NT2/D1 (cell line): ENCODE measurements at places on chromosomes 11 and 22.

- no peak for DNase-seq
Observed at GRCh38 chr11:79939111-79939510, 498.3 kb upstream of the TENM4 start.

DNA sequence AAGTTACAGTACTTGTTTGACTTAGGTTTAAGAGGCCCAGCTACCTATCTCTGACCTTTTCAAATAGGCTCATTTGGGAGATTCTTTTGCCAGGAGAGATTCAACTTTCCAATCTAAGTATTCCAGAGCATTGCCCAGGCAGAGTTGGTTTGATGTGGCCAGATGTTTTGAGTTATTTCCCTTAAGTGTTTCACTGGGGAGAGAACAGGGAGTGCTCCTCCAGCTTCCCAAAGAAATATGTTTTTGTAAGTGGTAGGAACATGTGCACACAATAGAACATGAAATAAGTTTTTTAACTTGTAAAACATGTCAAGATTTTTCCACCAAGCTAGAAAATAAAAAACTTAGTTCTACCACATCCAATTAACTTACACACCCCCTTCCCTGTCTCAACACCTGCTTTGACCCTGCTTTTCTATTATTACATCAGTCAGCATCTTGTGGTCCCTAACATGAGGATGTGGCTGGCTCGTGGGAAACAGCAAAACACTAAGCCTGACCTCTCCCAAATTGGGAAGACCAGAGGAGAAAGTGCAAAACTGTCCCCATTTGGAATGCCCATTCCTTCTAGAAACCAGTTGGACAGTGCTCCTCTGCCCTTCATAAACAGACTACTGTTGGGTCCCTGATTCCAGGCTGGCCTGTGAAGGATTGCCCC, 70.4 kb upstream of the RASSF10 start:
- DNase-seq: no peak

- DNase-seq: peak; percentile 71
Observed at GRCh38 chr22:35257321-35258190, at the start of gene HMGXB4. TSS of gene HMGXB4 (plus strand) at chr22:35257493. CDS start at chr22:35262391, 4,898 bp downstream.

DNA sequence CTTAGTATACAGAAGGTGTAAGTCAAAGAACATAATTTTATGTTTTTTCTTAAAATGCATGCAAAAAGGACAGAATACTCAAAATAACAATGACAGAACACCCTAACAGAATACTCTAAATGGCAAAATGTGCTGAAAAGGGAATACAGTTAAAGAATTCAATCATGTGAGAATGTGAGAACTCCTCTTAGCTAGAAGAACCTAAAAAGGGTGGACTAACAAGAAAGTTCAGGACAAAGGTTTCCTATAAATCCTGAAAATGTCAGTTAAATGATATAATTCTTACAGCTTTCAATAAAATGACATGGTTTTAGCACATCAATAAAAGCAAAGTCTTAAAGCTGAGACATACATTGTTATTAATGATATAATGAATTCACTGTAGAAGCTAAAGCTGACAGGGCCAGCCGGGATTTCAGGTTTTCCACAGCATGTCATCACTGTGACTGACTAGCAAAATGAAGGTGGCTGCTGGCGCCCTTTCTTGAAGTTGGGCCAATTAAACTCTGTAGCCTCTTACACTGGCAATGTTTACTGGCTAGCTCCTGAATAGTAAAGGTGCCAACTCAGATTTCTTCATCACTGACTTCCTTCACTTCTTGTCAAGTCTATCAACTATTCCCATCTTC, 244.4 kb downstream of the TTC28 start:
- no peak for DNase-seq

DNA sequence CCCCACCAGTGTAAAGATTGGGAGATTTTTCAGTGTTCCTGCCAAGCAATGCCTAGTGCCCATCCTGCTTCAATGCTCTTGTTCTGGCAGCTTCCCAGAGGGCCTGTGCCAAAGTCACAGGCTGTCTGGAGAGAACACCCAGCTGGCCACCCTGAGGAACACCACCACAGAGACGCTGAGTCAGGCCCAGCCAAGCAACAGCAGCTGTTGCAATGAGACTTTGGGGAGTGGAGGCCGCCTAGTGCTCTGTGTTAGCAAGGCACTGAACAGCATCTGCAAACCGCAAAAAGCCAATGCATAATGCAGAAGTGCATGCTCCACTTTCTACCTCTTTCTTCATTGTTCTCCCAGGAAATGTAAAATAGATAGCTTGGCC, 168.1 kb downstream of the NXPE2 start:
- no peak for DNase-seq

GRCh38 chr11:69416143-69416515, 65.3 kb upstream of the LINC01488 start:
- DNase-seq: no peak

- peak; percentile 66 for DNase-seq
Observed at GRCh38 chr22:22959147-22959827, 71.7 kb downstream of the IGLL5 start.

- DNase-seq: no peak
Observed at GRCh38 chr22:49267996-49268395, 559.7 kb downstream of the BRD1 start.

GRCh38 chr11:17540807-17541206, 3.4 kb downstream of the USH1C start:
- DNase-seq: no peak

DNA sequence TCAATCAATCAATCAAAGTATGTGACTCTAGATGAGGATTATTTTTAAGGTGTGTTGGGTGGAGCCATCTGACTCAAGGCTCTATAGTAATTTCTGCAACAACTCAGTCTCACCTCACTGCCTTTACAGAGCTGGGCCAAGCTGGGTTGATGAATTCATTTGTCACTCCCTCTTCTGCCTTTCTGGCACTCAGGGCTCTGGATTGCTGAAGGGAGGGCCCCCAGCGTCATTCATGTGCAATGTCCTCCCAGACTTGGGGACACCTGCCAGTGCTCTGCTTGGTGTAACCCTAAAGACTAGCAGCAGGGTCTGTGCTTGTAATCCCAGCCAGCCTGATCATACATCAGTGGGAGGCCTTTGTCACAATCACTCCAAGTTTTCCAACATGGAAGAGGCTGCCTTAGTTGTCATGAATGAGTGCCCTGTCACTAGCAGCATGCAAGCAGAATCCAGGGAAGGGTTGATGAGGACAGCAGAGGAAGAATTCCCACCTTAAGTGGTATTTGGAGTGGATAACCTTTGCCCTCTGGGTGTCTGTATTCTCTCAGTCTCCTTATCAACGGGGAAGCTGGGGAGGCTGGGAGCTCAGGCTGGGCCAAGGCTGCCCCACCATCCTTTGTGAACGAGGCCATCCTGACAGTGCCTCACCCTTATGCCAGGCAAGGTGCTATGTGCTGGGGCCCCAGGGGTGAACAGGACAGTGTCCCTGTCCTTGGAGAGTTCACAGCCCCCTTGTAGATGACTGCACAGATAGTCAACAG, 2.0 kb upstream of the TP53I11 start:
- no peak for DNase-seq

DNA sequence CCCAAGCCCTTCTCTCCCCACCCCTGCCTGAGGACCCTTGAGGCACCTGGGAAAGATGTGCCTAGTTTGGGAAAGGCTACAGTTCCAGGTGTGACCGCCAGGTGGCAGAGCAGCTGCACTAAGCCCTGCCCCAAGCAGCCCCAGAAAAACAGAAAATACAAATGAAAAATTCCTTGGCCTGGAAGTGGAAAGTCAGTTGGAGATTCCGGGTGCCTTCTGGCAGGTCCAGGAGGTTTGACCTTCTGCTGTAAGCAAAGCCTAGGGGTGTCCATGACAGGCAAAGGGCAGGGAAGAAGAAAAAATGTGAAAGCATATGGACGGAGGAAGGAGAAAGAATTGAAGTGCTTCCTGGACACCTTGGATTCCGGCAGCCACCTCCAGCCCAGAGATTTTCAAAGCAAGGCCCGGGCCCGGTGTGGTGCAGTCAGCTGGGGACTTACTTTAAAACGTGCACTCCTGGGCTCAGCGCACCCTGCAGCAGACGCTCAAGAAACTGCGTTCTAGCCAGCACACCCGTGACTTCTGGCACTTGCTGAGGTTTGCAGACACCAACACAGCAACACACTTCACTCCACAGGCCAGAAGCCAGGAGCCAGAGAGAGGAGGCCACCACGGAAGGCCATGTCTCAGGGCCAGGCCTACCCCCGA, 37.3 kb upstream of the SLC22A12 start:
- DNase-seq: peak; percentile 66

- no peak for DNase-seq
Observed at GRCh38 chr11:33713151-33713855, 12.7 kb upstream of the C11orf91 start.

GRCh38 chr22:49541693-49542230, 285.9 kb downstream of the BRD1 start:
- DNase-seq: no peak

DNA sequence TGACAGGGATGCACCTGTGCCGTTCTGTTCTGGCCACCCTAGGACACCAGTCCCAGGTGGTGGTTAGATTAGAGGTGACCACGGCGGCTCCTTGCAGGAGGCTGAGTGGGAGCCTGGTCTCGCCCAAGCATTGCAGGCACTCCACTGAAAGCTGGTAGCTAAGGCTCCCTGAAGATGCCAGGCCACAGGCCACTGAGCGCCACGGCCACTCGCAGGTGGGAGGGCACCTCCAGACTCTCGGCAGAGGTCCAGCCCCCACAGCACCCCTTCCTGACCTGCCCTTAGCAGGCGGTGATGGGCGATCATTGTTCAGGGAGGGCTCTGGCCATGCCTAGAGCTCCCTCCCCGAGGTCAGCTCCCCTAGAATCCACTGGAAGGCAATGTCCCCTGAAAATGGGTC, 1270.2 kb downstream of the BRD1 start:
- DNase-seq: no peak

GRCh38 chr22:46594947-46595298, 25.3 kb upstream of the GRAMD4 start:
- no peak for DNase-seq

- DNase-seq: no peak
Observed at GRCh38 chr22:49179886-49180682, 647.6 kb downstream of the BRD1 start.

DNA sequence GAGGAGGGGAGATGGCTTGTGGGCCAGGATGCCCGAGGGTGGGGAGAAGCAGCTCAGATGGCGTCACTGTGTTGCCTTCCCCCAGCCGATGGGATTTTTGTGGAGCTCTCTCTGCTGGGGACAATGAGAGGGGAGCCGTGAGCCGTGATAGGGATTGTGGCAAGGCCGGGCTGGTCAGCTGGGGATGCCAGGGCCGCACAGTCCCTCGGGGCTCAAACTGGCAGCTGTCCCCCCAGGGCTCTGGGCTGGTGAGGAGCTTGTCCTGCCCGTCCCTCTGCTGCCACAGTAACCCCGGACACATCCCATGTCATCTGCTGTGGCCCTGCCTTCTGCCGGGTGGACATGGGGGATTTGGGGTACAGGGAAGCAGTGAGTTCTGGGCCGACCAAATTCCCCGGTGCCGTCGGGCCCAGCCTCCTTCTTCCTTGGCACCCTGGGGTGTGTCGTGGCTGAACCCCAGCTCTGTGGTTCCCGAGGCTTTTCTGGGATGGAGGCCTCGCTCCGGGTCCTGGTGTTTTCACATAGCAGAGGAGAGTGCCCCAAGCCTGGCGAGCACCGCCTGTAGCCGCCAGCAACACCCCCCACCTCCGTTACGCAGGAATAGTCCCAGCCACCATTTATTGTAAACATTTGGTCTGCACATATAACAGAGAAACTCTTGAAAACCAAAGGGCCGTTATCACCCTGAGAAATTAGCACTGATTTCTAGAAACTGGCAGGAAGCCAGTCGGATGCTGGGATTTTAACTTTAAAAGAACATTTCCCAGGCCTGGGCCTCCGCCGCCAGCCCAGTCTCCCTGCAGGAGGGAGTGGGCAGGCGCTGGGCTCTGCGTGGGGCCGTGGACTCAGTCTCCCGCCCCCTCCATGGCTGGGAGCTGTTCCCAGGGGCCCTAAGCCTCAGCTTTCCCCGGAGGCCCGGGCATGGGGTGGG, 9.9 kb downstream of the BRSK2 start:
- DNase-seq: no peak

GRCh38 chr22:38067028-38067415, 9.8 kb downstream of the PICK1 start:
- no peak for DNase-seq

DNA sequence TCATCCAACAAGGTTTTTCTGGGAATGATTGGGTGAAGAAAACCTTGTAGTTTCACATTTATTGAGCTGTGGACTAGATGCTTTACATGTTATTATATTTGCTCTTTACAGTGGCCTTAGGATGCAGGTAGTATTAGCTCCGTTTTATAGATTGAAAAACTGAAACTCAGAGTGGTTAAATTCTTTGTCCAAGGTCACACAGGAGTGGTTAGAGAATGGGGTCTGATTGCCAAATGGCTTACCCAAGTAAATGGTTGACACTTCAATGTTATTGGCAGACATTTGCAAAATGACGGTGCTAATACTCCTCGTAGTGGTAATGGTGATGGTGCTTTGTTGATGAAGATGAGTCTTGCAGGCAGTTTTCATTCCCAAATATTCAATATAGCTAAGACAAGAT, 2.2 kb downstream of the GTPBP1 start:
- DNase-seq: no peak

GRCh38 chr11:1518301-1518700, 31.7 kb upstream of the MOB2 start:
- DNase-seq: no peak

DNA sequence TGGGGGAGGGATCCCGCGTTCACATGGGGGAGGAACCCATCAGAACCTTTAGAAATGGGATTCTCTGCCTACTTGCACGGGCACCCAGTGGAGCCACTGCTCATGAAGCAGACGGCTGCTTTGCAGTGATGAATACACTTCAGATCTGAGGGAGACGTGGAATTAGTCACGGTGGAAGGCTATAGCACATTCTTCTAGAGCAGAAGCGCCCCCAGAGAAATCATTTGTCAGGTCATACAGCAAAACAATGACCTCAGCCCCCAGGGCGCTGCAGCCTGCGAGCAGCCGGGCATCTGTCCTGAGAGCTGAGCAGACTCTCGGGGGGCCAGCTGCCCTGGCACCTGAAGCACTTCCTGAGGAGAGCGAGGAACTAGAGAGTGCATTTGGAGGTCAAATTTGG, 12.7 kb downstream of the TP53AIP1 start:
- DNase-seq: no peak

DNA sequence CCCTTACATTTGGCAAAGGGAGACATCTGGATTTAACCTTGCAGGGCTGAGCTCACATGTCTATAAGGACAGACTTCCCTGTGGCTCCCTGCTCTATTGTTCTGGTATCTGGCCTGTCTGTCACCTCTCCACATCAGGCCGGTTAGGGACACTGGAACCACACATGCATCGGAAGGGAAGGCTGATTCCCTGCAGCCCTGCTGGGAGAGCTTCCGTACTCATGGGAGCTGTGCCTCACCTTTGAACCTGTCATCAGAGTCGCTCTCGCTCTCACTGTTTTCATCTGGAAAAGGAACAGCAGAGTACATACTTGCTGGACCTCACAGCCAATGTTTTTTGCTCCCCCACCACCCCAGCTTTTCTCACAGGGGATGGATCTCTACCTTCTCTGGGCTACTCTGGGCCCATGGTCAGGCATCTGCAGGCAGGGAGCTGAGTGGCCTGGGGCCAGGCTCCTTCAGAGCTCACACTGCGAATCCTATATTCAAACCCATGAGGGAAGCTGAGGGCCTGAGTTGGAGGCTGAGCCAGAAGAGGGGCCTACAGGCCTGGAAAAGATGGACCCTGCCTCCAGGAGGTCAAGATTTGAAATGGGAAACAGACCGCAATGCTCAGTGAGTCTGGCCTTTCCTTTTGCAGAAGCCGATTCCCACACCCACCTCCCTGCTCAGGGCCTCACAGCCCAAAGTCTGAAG, 31.3 kb downstream of the RPL27A start:
- DNase-seq: no peak

GRCh38 chr11:17294033-17294432, 17.5 kb downstream of the NUCB2 start:
- no peak for DNase-seq
